CD4-positive, alpha-beta memory T cell (primary cell): ENCODE measurements at places on chromosomes 2 and 18. TPM values are rescaled to one million over a fixed set of nuclear protein-coding genes. Genes with fewer than 3 reads are reported as not detected.

Gene RAX
- total RNA-seq, result not detected

Gene ASXL3
- not detected for total RNA-seq

Gene TEX44
- not detected for total RNA-seq

Gene GALNT14
- total RNA-seq, result 0.32 TPM

Gene LAMA1
- not detected for total RNA-seq

Gene SCYGR4
- total RNA-seq, result not detected

Gene SLC1A4
- 8.2 TPM for total RNA-seq

Gene LYPD6B
- total RNA-seq, result not detected

Gene SCYGR7
- total RNA-seq, result not detected

Gene ZNF892
- 4.7 TPM for total RNA-seq

Gene FAM210A
- total RNA-seq, result 9.4 TPM

Gene CYP27A1
- 8.1 TPM for total RNA-seq

Gene TMEM163
- total RNA-seq, result not detected

GRCh38 chr2:235500761-235501672 is 7.2 kb downstream of the AGAP1 start:
- DNase-seq, result no peak
- peaks cover 6% of the 10 kb centered on the region for H3K4me1 ChIP-seq
- no peaks in the 10 kb centered on the region for H3K36me3 ChIP-seq
- no peak overlapping the region for H3K4me3 ChIP-seq
- no peak overlapping the region for H3K27ac ChIP-seq
- peaks cover 5% of the 10 kb centered on the region for H3K27me3 ChIP-seq

GRCh38 chr2:207617011-207617671 is 8.1 kb downstream of the METTL21A start:
- no peak for DNase-seq
- H3K27me3 ChIP-seq, result no peaks in the 10 kb centered on the region
- no peak overlapping the region for H3K4me3 ChIP-seq

- no peak for DNase-seq
- no peak overlapping the region for H3K4me3 ChIP-seq
- H3K27ac ChIP-seq, result no peak overlapping the region
- no peaks in the 10 kb centered on the region for H3K36me3 ChIP-seq
Observed at GRCh38 chr18:22114526-22115321, 54.7 kb upstream of the GATA6 start.

GRCh38 chr2:37167636-37168180 is 10.9 kb upstream of the EIF2AK2 start:
- H3K27me3 ChIP-seq, result no peaks in the 10 kb centered on the region
- no peaks in the 10 kb centered on the region for H3K4me1 ChIP-seq
- H3K4me3 ChIP-seq, result no peak overlapping the region
- no peaks in the 10 kb centered on the region for H3K36me3 ChIP-seq
- H3K27ac ChIP-seq, result no peak overlapping the region
- no peak for DNase-seq

GRCh38 chr18:32351032-32351431 is 119.7 kb downstream of the GAREM1 start:
- DNase-seq, result no peak
- H3K36me3 ChIP-seq, result no peaks in the 10 kb centered on the region
- H3K27ac ChIP-seq, result no peak overlapping the region
- H3K4me1 ChIP-seq, result no peaks in the 10 kb centered on the region

DNA sequence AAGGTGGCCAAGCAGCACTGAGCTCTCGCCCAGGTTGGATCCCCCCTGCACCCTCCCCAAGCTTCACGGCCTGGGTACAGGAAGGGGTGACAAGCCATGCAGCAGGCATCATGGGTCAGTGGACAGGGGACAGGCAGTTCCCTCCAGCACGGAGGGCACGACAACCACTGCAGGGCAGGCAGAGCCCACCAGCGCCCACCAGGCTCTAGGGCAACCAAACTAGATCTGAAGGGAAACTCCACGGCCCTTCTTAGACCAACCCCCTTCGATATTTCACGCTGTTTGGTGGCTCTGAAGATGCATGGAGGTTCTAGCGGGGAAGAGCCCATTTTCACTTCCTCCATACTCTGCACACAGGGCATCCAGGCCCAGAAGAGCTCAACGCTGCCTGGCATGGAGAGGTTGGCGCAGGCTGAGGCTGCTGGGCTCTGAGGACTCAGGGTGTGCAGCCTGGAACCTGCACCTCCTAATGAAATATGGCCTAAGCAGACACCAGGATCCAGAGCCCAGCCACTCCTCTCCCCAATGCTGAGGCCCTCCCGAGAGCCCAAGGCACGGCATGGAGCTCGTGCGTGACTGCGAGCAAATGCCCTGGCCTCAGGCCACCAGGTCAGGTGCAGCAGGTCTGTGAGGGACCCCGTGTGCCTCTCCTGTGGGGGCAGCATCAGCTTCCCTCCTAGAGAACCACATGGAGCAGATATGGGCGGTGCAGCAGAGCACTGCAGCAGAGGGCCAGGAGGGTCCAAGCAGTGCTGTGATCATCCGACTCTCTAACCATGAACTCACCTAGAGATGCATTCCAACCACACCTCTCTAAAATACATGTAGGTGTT is 8.7 kb upstream of the MTERF4 start:
- peaks cover 8% of the 10 kb centered on the region for H3K36me3 ChIP-seq
- H3K27me3 ChIP-seq, result no peaks in the 10 kb centered on the region
- DNase-seq, result no peak
- H3K4me1 ChIP-seq, result peaks cover 60% of the 10 kb centered on the region
- H3K4me3 ChIP-seq, result peak overlapping the region; percentile 48

DNA sequence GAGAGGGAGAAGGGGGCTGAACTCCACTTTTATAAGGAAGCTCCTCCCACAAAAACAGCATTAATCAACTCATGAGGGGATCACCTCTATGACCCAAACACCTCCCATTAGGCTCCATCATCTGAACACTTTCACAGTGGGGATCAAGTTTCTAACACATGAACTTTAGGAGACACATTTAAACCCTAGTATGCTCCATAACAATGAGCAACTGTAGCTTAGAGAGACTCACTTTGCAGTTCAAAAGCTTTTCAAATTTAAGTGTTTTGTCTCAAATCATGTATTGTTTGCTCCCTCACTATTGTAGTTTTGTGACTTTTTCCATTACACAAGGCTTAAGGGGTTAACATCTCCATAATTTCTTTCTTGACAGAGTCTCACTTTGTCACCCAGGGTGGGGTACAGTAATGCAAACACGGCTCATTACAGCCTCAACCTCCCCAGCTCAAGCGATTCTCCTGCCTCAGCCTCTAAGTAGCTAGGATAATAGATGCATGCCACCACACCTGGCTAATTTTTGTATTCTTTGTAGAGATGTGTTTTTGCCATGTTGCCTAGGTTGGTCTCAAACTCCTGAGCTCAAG is 352.7 kb upstream of the CDH20 start:
- H3K4me1 ChIP-seq, result no peaks in the 10 kb centered on the region
- no peaks in the 10 kb centered on the region for H3K27me3 ChIP-seq
- DNase-seq, result no peak
- H3K27ac ChIP-seq, result no peak overlapping the region

DNA sequence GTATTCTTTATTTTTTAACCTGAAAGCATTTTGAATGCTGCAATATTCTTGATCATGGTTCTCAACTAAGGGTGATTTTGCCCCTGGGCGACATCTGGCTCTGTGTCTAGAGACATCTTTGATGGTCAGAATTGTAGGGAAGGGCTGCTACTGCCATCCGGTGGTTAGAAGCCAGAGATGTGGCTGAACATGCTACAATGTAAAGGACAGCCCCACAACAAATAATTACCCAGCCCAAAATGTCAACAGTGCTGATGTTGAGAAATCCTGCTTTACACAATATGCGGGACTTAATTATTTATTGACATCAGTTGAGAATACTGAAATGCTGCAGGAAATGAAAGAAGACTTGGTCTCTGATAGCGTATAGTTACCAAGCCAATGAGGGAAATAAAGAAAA is 37.5 kb upstream of the SERPINB2 start:
- no peak for DNase-seq
- H3K36me3 ChIP-seq, result no peaks in the 10 kb centered on the region
- H3K27ac ChIP-seq, result no peak overlapping the region
- no peaks in the 10 kb centered on the region for H3K27me3 ChIP-seq
- no peak overlapping the region for H3K4me3 ChIP-seq
- no peaks in the 10 kb centered on the region for H3K4me1 ChIP-seq

DNA sequence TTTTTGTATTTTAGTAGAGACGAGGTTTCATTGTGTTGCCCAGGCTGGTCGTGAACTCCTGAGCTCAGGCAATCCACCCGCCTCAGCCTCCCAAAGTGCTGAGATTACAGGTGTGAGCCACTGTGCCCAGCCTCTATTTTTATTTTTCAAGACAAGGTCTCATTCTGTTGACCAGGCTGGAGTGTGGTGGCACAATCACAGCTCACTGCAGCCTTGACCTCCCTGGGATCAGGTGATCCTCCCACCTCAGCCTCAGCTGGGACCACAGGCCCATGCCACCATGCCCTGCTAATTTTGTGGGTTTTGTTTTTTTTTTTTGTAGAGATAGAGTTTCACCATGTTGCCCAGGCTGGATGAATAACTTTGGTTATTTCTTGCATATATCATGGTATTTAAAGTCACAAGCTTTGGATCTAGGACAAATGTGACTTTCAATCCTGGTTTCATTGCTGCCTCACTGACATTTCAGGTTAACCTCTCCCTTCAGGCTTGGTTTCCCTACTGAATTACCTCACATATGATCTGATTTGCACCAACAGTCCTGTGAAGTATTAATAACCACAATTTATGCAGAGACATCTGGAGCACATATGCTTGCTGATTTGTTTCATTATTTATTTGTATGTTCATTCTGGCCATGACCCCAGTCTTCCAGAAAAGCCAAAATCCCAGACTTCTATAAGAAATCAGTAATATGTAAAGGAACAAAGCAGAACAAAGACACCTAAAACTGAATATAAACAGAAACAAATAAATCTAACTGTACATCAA is 17.5 kb upstream of the RAB31 start:
- no peaks in the 10 kb centered on the region for H3K27me3 ChIP-seq
- H3K36me3 ChIP-seq, result no peaks in the 10 kb centered on the region
- no peaks in the 10 kb centered on the region for H3K4me1 ChIP-seq
- no peak overlapping the region for H3K4me3 ChIP-seq
- no peak overlapping the region for H3K27ac ChIP-seq
- DNase-seq, result no peak

GRCh38 chr2:224479826-224480225 is 77.9 kb upstream of the FAM124B start:
- H3K36me3 ChIP-seq, result peaks cover 29% of the 10 kb centered on the region
- H3K4me1 ChIP-seq, result no peaks in the 10 kb centered on the region
- no peak for DNase-seq
- no peak overlapping the region for H3K4me3 ChIP-seq
- no peaks in the 10 kb centered on the region for H3K27me3 ChIP-seq

DNA sequence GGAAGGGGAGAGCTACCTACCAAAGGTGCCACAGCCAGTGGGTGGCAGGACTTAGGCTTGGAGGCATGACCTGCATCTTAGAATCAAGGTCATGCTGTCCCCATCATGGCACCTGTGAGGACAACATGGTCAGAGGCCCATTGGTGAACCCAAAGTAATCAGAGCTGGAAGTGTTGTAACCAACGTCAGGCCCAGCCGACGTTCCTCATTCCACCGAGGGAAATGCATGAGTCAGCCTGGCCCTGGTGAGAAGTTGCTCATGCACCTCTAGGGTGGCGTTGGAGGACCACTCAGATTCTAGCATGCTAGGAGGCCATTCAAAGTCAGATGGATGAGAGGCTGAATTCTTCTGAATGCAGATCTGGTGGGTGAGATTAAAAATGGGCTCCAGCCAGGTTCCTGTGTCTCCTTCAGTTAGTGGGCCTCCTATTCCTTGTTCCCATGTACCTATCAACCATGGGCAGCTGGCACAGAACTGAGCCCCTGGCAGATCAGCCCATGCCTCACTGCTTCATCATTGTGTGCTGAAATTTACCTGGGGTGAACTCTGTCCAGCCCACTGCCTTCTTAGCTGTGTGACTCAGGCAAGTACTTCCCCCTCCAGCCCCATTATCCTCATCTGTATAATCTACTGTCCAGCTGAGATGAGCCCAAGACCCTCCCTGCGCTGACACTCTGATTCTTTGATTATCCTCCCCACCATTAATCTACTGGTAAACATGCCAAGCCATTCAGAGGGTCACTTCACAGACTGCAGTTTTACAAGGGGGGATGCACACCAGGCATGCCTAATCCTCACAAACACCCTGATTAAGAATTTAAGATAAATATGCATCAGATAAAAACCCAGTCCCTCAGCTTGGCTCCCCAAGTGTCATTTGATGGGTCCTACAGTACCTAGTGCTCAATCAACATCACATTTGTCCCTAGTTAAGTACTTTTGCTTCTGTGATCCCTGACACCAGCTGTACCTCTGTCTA is 14.0 kb downstream of the SLC14A2 start:
- no peaks in the 10 kb centered on the region for H3K27me3 ChIP-seq
- no peak overlapping the region for H3K4me3 ChIP-seq
- no peak for DNase-seq
- no peak overlapping the region for H3K27ac ChIP-seq
- no peaks in the 10 kb centered on the region for H3K4me1 ChIP-seq
- no peaks in the 10 kb centered on the region for H3K36me3 ChIP-seq

- H3K4me3 ChIP-seq, result no peak overlapping the region
- no peaks in the 10 kb centered on the region for H3K4me1 ChIP-seq
- no peaks in the 10 kb centered on the region for H3K27me3 ChIP-seq
- H3K36me3 ChIP-seq, result no peaks in the 10 kb centered on the region
- H3K27ac ChIP-seq, result no peak overlapping the region
Observed at GRCh38 chr2:14475994-14476393, 156.5 kb upstream of the LRATD1 start.

GRCh38 chr2:10052216-10052615 is 8.9 kb downstream of the KLF11 start:
- DNase-seq, result no peak
- H3K27ac ChIP-seq, result no peak overlapping the region
- H3K4me1 ChIP-seq, result peaks cover 3% of the 10 kb centered on the region
- peaks cover 26% of the 10 kb centered on the region for H3K36me3 ChIP-seq
- no peaks in the 10 kb centered on the region for H3K27me3 ChIP-seq

DNA sequence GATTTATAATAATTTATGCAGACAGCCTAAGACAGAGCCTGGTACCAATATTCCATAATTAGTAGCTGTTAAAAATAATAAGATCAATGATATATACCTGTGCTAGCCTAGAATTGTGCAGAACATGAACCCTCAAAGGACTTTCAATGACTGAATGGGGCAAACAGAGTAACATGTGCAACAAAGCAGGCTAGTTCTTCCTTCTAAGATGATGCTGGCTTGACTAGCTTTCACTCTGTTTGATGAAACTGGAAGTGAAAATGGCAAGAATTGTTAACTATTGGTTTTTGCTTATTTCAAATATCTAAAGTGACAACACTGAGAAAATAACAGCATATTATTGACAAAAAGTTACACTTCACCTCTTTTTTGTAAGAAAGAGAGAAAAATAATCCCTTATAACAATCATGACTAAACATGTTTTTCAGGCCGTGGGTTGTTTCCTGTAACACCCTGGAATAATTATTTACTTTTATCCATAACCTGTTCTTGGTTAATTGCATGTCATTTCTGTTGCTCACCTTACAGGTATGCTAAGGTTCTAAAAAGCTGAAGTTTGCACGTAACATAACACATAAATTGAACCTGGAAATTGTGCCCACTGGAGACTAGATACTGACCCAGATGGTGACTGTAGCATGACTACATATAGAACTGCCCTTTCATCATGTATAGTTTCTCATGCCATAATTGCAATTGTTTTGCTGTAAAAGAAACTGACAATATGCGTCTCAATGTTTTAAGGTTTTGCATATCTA is 108.7 kb downstream of the C18orf54 start:
- H3K4me1 ChIP-seq, result no peaks in the 10 kb centered on the region
- H3K4me3 ChIP-seq, result no peak overlapping the region
- no peaks in the 10 kb centered on the region for H3K27me3 ChIP-seq
- no peak overlapping the region for H3K27ac ChIP-seq
